ENCODE measurements at places on chromosomes 2 and 18.

DNA sequence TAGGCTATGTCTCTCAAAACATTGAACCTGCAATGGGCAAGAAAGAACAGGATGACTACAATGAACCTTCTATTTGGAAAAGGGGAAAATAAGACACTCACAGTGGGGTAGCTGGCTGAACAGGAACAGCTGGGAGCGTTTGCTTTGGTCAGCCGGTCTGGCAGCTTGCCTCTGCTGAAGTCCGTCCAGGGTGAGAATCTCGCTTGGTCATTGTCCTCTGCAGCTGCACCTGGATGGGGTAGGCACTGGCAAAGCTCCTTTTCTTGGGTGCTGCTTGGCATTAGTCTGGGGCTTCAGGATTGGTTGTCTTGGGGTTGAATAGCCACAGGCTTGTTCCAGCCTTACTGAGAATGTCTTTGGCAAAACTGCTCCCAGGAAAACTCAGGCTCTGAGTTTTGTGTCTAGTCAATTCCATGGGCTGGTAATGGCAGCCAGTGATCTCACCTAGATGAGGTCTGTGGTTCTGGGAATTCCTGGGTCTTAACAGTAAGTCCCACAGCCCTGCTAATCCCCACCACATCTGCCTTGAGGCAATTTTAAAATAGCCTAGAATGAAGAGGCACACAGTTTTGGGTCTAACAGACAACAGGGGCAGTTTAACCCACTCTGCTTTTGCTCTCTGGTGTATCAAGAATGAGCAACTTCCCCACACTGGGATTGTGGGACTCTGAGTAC lies 13.4 kb downstream of the NEDD4L start:
- DNase-seq = no peak

DNA sequence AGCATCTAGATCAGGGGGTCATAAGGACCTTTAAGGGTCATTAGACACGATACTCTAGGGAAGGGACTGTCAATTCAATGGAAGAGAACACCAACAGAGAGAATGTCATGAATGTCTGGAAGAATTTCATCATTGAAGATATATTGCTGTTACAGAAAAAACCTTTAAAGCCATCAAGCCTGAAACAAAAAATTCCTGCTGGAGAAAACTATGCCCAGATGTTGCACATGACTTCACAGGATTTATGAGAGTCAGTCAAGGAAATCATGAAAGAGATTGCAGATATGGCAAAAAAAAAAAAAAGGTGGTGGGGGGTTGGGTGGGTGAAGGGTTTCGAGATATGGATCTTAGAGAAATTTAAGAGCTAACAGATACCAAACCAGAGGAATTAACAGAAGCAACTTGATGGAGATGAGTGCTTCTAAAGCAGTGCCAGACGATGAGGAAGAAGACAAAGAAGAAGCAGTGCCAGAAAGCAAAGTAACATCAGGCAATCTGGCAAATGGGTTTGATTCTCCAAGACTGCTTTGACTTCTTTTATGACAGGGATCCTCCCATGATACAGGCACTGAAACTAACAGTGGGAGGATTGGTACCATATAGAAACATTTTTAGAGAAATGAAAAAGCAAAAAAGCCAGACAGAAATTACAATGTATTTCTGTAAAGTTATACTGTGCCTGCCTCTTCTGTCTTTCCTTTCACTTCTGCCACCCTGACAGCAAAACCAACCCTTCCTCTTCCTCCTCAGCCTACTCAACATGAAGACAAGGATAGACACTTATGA lies 28.5 kb downstream of the MAP4K3 start:
- DNase-seq = no peak

DNA sequence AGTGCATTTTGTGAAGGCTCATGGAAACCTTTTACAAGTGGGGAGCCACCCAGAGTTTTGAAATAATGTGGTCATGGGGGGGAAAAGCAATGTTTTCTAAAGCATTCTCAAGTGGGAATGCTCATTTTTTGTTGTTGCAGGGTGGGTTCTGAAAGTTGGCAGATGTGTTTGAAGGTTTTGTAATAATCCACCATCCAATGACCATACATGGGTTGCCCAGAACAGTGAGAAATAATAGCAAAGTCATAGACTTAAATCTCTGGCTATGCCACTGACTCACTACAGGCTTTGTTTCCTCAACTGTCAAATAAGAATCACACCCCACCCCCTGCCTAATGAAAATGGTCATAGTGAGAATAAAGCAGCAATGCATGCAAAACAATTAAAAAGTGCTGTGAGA lies 2.9 kb downstream of the DSG3 start:
- DNase-seq = peak; percentile 66

DNA sequence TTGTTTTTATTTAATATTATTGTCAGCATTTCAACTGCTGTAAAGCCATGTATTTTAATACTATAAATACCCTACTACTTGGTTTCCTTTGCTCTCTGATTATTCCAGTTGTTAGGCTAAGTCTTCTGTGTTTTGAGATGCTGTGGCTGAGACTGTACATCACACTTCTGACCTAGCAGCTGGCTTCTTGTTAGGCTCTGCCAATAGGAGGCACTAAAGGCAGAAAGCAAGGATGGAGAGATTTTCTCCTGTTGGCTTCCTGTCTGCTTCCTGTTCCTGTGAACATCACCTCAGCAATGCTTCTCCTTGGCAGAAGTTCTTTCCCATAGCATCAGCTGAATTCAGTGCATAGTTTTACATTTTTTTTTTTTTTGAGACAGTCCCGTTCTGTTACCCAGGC lies 68.3 kb upstream of the YPEL5 start:
- peak; percentile 9 for DNase-seq

- DNase-seq = no peak
These were observed 3.1 kb downstream of the GCG start for GRCh38 chr2:162148956-162149355.

DNA sequence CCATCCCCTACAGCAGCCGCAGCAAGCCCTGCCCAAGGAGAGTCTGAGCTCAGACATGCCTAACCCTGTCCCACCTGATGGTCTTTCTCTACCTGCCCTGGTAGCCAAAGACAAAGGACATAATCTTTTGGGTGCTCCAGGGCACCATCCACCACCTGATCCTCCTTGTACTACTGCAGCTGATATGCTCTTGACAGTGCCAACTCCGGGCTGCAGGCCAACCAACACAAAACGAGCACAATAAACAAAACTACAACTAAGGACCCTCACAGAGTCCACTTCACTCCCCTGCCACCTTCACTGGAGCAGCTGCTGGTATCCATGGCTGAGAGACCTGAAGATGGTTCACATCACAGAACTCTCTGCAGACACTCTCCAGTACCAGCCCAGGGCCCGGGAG lies 106.3 kb downstream of the GRB14 start:
- no peak for DNase-seq

- DNase-seq = no peak
These were observed 29.7 kb downstream of the C2orf42 start for GRCh38 chr2:70161069-70161534.

GRCh38 chr2:101466426-101466825 lies 8.5 kb downstream of the RFX8 start:
- peak; percentile 34 for DNase-seq

DNA sequence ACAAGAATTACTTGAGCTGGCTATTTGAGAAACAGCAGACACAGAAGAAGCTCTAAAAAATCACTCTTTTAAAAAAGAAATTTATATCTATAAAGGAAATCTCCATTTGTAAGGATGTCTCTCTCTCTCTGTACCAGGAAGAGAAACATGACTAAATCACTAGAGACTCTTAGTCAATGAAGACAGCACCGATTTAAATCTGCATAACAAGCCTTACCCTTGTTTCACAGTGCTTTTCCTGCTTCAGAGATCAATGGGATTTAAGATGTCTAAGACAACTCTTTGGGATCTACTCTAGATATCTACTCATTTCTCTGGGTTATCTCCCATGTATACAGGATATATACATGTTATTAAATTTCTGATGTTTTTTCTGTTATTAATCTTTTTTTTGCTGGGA lies 359.2 kb upstream of the RND3 start:
- no peak for DNase-seq

GRCh38 chr2:28567061-28567471 lies 71.2 kb downstream of the PLB1 start:
- no peak for DNase-seq

DNA sequence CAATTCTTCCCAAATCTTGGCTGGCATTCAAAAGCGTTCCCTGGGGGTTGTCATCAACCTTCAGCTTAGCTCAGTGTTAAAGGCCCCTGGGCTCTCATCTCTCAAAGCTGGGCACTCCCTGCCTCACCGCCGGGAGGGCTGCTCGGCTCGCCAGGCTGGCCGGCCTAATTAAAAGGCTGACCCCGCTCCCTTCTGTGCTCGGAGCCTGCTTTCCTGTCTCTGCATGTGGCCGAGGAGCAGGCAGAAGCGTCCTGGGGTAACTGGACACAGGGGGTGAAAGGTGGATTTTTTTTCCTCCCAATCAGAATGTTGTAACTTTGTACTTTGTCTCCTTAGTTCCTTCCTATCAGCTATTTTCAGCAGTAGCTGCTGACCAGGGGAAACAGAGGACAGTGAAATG lies 231.1 kb downstream of the GBX2 start:
- DNase-seq = no peak

GRCh38 chr2:164606557-164606956 lies 14.7 kb downstream of the GRB14 start:
- peak; percentile 61 for DNase-seq

- no peak for DNase-seq
These were observed 61.3 kb upstream of the HDAC4 start for GRCh38 chr2:239462191-239462515.

- no peak for DNase-seq
These were observed 184.8 kb downstream of the PRKCE start for GRCh38 chr2:45836316-45836715.

GRCh38 chr2:18856765-18857164 lies 267.4 kb upstream of the NT5C1B start:
- peak; percentile 52 for DNase-seq

DNA sequence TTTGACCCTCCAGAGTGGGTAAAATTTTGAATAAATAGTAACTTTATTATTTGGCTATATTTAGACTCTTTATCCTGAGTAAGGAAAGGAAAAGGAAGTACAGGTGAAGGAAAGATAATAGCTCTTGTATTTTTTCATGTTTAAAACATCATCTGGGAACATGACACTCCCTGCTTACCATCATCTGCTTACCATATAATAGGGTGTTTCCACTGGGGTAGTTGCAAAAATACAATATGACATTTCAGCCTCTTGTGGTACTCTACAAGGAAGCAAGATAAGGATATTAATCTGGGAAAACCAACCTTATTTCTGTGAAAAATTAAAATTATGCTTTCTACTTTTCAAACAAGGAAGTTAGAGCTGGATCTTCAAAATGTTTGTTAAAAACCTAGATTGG lies 9.9 kb downstream of the RELCH start:
- DNase-seq = no peak

DNA sequence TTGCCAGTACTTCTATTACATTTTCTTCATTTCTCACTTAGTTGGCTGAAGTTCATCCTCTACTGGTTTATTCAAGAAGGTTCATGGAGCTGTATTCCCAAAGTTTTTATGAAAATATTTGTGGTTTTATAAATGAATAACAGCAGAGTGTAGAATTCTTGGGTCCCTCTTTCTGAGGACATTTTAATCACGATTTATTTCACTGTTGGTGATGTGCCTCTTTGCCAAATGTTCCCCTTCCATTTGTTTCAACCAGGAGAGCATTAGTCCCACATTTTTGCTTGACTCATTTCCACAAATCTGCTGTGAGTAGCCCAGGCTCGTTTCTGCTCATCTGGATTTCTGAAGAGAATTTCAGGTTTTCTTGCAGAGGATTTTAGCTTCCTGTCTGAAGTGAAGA lies 20.8 kb downstream of the COPS7B start:
- DNase-seq = no peak

- no peak for DNase-seq
These were observed 1.2 kb downstream of the C2orf76 start for GRCh38 chr2:119365436-119365835.

GRCh38 chr2:99698896-99699295 lies 209.1 kb upstream of the REV1 start:
- DNase-seq = peak; percentile 47

DNA sequence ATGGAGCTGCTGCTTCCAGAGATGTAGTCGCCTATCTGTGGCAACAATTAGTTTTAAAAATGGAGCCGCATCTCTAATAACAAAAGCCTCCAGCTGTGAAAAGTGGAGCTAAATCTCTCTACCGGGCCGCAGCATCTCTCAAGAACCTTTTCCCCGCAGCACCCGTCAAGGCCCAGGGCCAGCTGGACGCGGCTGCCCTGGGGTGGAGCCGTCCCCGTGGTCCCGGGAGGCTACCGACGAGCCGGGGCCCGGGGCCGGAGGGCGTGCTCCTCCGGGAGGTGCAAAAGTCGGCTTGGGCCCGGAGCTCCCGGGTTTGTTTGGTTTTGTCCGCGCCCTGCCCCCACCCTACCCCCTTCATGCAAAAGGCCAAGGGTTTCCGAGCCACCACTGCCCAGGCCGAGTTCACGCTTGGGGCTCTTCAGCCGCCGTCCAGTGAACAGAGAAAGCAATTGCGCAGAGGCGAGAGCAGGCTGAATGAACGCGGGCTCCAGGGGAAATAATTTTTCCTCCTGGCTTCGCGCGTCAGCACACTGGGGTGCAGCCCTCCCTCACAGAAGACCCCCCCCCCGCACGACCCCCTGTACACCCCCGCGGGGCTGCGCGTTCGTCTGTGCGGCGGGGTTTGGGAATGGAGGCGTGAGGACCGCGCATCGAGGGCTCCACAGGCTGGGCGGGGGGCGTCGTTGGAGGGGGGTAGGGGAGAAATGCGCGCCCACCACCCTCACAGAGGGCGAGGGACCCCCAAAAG lies 557 bp upstream of the GREB1L start:
- DNase-seq = peak; percentile 21

DNA sequence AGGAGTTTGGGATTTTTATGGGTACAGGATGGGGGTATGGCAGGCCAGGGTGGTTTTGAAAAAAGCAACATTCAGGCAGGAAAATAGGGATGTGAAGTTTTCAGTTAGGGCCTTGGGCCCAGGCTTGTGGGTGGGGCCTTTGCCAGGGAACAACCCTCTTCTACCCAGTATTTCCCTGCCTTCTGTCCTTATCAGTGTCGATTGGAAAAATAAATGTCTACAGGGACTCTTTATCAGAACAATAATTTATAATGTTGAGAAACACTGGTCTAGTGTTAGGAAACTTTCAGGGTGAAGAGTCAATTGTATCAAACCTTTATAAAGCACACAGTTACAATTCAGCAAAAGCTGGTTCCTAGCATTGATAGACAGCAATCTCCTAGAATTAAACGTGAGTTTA lies 214.1 kb upstream of the NABP1 start:
- no peak for DNase-seq

- DNase-seq = no peak
These were observed 29.8 kb upstream of the ARMC9 start for GRCh38 chr2:231168460-231169139.

DNA sequence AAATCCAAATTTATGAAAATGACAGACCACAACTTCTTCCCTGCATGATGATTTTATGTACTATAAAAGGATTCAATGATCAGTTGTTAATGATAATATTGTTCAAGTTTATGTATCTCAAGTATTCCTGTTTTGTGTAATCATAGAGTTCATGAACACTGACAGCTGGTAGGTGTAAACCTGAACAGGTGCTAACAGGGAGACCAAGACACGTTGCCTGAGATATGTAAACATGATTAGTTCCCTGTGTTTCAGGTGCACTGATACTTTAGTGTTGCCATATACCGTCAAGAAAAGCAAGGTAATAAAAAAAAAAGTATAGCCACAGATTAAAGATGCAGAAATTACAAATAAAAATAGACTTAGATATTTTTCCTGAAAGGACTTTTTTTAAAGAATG lies 131.8 kb downstream of the BAZ2B start:
- DNase-seq = no peak

- no peak for DNase-seq
These were observed 4.9 kb upstream of the IL1B start for GRCh38 chr2:112841295-112842044.
